ENCODE measurements at places on chromosomes 5 and 9. TPM values are rescaled to one million over a fixed set of nuclear protein-coding genes. Genes with fewer than 3 reads are reported as not detected.
A peak's percentile ranks its signal among the peaks of the same experiment; 100 is the strongest.

KIF20A gene
- 55.5 TPM for total RNA-seq

PAEP gene
- total RNA-seq = not detected

SLC45A2 gene
- not detected for total RNA-seq

SLC1A1 gene
- total RNA-seq = 4.8 TPM

LHX3 gene
- total RNA-seq = not detected

CEL gene
- 0.47 TPM for total RNA-seq

PCDHGC3 gene
- 0.35 TPM for total RNA-seq

SLC6A18 gene
- total RNA-seq = not detected

ADRB2 gene
- total RNA-seq = 42.1 TPM

DNA sequence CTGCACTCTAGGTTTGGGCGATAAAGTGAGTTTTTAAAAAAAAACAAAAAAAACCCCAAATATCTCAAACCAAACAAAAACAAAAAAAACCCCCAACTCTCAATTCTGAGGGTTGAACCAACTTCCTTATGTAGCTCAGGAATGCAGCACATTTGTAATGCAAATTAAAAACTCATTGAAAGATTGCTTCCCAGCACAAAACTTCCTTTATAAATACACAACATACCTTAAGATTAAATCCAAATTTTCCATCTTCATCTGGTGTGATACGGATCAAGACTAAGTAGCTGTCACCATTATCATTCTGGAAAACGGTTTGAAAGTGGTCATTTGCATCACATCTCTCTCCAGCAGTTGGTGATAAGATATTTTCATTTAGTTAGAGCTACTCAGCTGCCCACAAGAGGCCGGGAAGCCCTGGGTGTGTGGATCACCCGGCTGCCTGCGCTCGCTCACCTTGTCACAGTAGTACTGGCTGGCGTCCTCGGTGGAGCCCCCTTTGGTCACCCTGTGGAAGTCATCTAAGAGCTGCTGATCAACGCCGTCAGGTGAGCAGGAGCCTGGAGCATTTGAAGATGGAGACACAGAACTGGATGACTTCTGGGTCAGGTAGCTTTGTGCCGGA is 88.2 kb downstream of the PTPN3 start:
- H3K4me1 ChIP-seq = no peaks in the 10 kb centered on the region
- H3K27me3 ChIP-seq = no peaks in the 10 kb centered on the region
- H3K4me3 ChIP-seq = no peak overlapping the region
- H3K27ac ChIP-seq = no peak overlapping the region

DNA sequence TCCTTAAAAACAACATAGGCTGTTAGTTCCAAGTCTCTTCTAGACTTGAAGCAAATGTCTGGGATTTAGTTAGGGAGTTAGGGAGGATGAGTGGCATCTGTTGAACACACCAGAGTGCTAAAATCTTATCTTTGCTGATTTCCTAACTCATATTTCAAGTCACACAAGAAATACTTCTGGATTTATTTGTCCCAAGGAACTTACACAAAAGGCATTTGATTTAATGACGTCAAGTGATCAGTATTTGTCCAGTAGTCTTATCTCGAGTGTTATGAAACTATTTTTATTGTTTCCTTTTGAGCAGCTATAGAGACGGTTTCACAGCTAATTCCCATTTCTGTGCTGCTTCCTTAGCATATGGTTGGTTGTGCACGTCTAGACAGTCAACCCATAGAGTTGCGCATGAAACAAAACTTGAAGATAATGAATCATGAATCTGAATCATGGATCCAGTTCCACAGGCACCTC is 140.5 kb upstream of the TUT7 start:
- no peaks in the 10 kb centered on the region for H3K4me1 ChIP-seq
- H3K27me3 ChIP-seq = no peaks in the 10 kb centered on the region
- no peak overlapping the region for H3K27ac ChIP-seq
- H3K4me3 ChIP-seq = no peak overlapping the region
- DNase-seq = no peak

DNA sequence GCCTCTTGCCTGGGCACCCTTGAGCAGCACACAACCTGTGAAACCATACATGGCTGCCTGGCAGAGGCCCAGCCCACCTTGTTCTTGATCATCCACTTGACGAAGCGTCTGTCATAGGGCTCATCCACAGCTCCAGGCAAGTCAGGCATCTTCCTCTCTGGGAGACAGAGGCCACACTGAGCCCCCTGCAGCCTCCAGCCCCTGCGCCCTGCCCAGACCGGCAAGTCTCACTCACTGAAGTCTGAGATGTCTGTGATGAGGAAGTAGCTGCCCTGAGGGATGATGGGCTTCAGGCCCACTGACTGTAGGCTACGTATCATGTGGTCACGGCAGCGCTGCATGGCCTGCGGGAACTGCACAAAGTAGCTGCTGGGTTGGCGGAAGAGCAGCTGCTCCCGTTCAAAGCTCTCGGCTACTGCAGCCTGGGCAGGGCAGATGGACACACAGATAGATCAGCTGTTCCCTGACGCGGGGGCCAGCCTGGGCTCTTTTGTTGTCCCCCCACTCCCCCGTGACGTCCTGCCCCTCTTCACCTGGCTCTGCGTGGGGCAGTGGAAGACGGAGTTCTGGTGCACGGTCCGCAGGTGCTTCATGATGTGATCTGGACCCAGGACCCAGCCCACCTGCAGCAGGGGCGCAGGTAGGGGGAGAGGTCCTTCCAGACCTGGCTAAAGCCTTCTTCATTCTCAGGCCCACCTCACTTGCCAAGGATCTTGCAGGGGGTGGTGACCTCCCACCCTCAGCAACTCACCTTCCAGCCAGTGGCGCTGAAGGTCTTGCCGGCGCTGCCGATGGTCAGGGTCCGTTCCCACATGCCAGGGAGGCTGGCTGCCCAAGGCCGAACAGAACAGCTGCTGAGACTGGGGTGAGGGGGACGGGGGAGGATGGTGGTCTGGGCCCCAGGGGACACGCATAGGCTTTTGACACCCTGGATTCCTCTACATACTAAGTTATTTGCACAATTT is 5.9 kb upstream of the SPOUT1 start:
- H3K27ac ChIP-seq = no peak overlapping the region
- no peaks in the 10 kb centered on the region for H3K4me1 ChIP-seq
- no peak overlapping the region for H3K4me3 ChIP-seq
- H3K27me3 ChIP-seq = no peaks in the 10 kb centered on the region

DNA sequence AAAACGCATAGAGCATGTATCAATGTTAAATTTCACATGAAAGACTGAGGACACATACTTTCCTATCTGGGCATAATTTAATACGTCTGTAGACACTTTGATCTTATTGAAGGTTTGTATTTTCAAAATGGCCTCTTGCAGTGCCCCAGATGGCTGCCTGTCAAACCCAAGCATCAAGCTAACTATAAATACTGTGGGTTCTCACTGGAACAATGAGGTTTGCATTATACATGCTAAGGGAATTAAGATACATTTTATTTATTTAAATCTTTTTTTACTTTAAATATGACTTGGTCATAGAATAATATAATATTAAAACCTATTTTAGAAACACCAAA is 702.9 kb upstream of the GRAMD2B start:
- H3K4me1 ChIP-seq = no peaks in the 10 kb centered on the region
- no peak overlapping the region for H3K27ac ChIP-seq
- H3K27me3 ChIP-seq = no peaks in the 10 kb centered on the region
- DNase-seq = no peak
- no peaks in the 10 kb centered on the region for H3K36me3 ChIP-seq

DNA sequence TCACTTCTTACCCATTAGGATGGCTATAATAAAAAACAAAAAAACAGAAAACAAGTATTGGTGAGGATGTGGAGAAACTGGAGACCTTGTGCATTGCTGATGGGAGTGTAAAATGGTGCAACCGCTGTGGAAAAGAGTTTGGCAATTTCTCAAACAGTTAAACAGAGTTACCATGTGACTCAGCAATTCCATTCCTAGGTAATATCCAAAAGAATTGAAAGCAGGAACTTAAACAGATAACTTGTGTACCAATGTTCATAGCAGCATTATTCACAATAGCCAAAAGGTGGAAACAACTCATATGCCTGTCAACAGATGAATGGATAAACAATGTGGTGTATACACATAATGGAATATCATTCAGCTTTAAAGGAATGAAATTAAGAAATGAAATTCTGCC is 28.9 kb downstream of the DCP2 start:
- peak overlapping the region; percentile 61 for H3K27ac ChIP-seq
- H3K4me3 ChIP-seq = no peak overlapping the region
- H3K27me3 ChIP-seq = no peaks in the 10 kb centered on the region
- peaks cover 23% of the 10 kb centered on the region for H3K36me3 ChIP-seq
- H3K4me1 ChIP-seq = peaks cover 41% of the 10 kb centered on the region
- DNase-seq = peak; percentile 84

DNA sequence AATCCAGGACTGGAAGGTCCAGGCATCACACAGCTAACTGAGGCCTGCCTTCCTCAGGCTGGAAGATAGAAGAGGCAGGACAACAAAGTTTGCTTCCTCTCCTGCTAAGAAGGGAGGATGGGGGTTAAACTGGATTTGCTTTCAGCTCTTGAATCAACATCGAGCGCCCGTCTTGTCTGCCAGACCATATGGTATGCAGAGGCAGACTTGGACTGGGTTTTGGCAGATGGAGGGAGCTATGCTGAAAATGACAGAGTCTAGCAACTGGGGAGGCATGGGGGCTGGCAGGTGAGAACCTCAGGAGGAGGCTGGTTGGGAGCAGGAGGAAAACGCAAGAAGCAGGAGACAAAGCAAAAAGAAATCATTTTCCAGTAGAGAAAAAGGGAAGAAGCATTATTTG is 289.5 kb upstream of the IL12B start:
- peaks cover 9% of the 10 kb centered on the region for H3K4me1 ChIP-seq
- H3K27ac ChIP-seq = no peak overlapping the region
- no peaks in the 10 kb centered on the region for H3K27me3 ChIP-seq
- H3K36me3 ChIP-seq = no peaks in the 10 kb centered on the region

- H3K27me3 ChIP-seq = no peaks in the 10 kb centered on the region
- no peak overlapping the region for H3K27ac ChIP-seq
- no peak overlapping the region for H3K4me3 ChIP-seq
- DNase-seq = no peak
These were observed 168.6 kb downstream of the MACROH2A1 start for GRCh38 chr5:135230251-135230925.

- no peaks in the 10 kb centered on the region for H3K27me3 ChIP-seq
- H3K27ac ChIP-seq = no peak overlapping the region
- DNase-seq = no peak
- peaks cover 19% of the 10 kb centered on the region for H3K4me1 ChIP-seq
These were observed 206.4 kb downstream of the AOPEP start for GRCh38 chr9:94932652-94933510.

GRCh38 chr5:160547872-160548271 is 126.2 kb downstream of the PTTG1 start:
- H3K27ac ChIP-seq = no peak overlapping the region
- no peaks in the 10 kb centered on the region for H3K4me1 ChIP-seq
- no peak overlapping the region for H3K4me3 ChIP-seq
- no peak for DNase-seq
- no peaks in the 10 kb centered on the region for H3K27me3 ChIP-seq

GRCh38 chr5:111755345-111755941 is 1.6 kb downstream of the NREP start:
- H3K27me3 ChIP-seq = no peaks in the 10 kb centered on the region
- no peaks in the 10 kb centered on the region for H3K36me3 ChIP-seq
- no peak overlapping the region for H3K27ac ChIP-seq
- H3K4me3 ChIP-seq = peak overlapping the region; percentile 91

- no peak for DNase-seq
- no peaks in the 10 kb centered on the region for H3K27me3 ChIP-seq
- no peak overlapping the region for H3K4me3 ChIP-seq
- H3K36me3 ChIP-seq = no peaks in the 10 kb centered on the region
These were observed 51.0 kb downstream of the DOCK2 start for GRCh38 chr5:169688106-169688505.

DNA sequence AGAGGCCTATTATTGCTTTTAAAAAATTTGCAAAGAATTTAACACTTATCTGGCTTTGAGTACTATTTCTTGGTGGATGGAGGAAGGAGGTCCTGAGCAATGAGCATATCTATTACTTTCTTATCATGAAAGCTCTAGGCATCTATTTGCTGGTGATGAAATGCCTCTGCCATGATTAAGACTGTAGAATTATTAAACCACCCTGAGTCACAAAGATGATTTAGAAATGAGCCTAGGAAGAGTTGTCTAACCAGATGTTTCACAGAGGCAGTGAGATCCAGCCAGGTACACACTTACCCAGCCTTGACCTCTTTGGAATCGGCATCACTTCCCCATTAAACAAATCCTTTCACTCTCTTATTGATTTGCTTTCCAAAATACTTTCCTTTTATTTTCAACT is 304.4 kb upstream of the KIF2A start:
- H3K4me1 ChIP-seq = no peaks in the 10 kb centered on the region
- DNase-seq = peak; percentile 42
- peaks cover 19% of the 10 kb centered on the region for H3K27me3 ChIP-seq
- H3K36me3 ChIP-seq = no peaks in the 10 kb centered on the region
- no peak overlapping the region for H3K27ac ChIP-seq
- H3K4me3 ChIP-seq = no peak overlapping the region
